Esophagus muscularis mucosa (tissue), 4 donors: ENCODE measurements at places on chromosomes 6 and 20. TPM values are rescaled to one million over a fixed set of nuclear protein-coding genes. Genes with fewer than 3 reads are reported as not detected.

DNA sequence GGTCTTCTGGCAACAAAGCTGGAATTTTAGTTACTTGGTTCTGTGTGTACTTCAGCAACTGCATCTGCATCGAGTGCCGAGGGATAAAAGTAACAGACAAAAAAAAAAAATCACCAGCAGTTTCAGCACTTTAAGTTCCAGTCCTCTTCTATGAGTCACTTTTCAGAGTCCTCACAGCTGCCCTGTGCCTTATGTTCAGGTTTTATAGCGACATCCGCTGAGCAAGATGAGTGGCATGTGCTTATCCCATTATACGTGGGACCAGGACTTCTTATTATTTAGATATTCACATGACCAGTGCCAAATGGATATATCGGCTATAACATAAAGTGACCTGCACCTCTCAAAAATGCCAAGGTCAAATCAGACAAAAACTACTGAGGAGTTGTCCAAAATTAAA lies 242.9 kb downstream of the FOXA2 start:
- no peak overlapping the region for H3K4me3 ChIP-seq
- no peak overlapping the region for H3K27ac ChIP-seq
- no peaks in the 10 kb centered on the region for H3K36me3 ChIP-seq

GRCh38 chr20:391041-391711 lies 10.6 kb downstream of the TRIB3 start:
- peaks cover 45% of the 10 kb centered on the region for H3K36me3 ChIP-seq
- no peak overlapping the region for H3K27ac ChIP-seq
- H3K4me1 ChIP-seq = no peaks in the 10 kb centered on the region

GRCh38 chr6:11808054-11808453 lies 29.5 kb upstream of the ADTRP start:
- H3K4me1 ChIP-seq = peaks cover 14% of the 10 kb centered on the region
- H3K4me3 ChIP-seq = no peak overlapping the region
- peak; percentile 66 for DNase-seq
- no peaks in the 10 kb centered on the region for H3K36me3 ChIP-seq
- no peak overlapping the region for H3K27ac ChIP-seq
- H3K27me3 ChIP-seq = no peaks in the 10 kb centered on the region

DNA sequence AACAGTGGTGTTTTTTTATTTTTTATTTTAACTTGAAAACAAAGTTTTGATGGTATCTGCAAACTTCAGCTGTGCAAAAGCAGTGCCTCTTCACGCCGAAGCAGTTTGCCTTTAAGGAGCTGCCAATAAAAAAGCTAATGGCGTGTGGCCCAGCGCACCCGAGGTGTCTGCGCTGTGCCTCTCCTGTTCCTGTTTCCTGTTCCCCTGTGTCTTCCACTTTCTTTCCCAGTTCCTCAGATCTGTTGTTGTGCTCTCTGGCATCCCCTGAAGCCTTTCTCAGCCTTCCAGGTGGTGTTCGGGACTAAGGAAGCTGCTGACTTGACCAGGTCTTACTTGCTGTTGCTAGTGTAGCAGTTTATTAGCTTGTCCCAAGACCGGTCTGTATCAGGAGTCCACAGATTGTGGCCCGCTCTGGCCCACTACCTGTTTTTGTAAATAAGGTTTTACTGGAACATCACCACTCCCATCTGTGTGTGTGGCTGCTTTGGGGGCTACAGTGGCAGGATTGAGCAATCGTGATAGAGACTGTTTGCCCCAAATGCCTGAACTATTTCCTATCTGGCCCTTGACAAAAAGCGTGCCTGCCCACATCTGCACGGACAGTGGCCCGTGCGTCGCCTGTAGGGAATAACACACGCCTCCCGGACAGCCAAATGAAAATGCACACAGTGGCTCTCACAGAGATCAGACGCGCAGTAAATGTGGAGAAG lies 178.3 kb downstream of the TMEM242 start:
- H3K27ac ChIP-seq = peak overlapping the region; percentile 22
- H3K36me3 ChIP-seq = peaks cover 13% of the 10 kb centered on the region
- H3K4me1 ChIP-seq = peaks cover 55% of the 10 kb centered on the region
- H3K27me3 ChIP-seq = no peaks in the 10 kb centered on the region

DNA sequence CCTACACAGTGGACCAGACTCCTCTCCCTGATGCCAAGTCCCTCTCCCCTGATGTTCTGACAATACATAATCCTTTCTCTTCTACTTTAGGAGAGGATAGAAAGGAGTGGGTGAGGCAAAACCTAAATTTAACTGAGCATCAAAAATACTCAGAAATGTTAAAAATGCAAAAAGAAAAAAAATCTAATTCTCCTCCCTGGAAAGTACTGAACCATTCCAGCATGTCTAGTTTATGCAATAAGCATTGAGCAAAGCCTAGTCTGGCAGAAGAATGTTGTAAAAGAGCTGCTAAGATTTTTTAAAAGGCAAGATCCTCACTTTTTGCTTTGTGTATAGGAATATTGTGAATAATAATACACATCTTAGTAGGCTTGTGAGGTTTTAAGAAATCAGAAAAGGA lies 116.6 kb upstream of the STXBP5 start:
- no peak overlapping the region for H3K4me3 ChIP-seq
- H3K27me3 ChIP-seq = no peaks in the 10 kb centered on the region
- no peak overlapping the region for H3K27ac ChIP-seq

- no peaks in the 10 kb centered on the region for H3K36me3 ChIP-seq
- no peak overlapping the region for H3K27ac ChIP-seq
- peaks cover 4% of the 10 kb centered on the region for H3K4me1 ChIP-seq
Observed at GRCh38 chr6:20708367-20709124, 174.3 kb downstream of the CDKAL1 start.

DNA sequence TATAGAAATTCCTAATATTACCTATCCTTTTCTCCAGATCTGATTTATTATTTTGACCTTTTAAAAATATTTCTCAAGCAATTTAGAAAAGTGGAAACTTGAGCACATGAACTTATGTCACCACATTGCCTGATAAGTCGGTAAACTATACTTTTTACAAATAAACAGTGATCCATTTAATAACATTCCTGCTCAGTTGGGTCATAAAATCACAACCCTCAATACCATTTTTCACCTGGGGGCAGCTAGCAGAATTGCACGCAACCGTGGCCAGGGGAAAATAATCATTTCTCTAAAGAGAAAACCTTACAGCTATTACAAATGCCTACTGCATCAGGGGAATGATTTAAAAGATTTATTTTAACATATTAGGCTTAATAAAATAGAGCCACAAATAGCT lies 614.5 kb downstream of the PHF3 start:
- no peak for DNase-seq
- no peaks in the 10 kb centered on the region for H3K36me3 ChIP-seq
- no peak overlapping the region for H3K27ac ChIP-seq
- H3K4me1 ChIP-seq = no peaks in the 10 kb centered on the region
- no peak overlapping the region for H3K4me3 ChIP-seq

DNA sequence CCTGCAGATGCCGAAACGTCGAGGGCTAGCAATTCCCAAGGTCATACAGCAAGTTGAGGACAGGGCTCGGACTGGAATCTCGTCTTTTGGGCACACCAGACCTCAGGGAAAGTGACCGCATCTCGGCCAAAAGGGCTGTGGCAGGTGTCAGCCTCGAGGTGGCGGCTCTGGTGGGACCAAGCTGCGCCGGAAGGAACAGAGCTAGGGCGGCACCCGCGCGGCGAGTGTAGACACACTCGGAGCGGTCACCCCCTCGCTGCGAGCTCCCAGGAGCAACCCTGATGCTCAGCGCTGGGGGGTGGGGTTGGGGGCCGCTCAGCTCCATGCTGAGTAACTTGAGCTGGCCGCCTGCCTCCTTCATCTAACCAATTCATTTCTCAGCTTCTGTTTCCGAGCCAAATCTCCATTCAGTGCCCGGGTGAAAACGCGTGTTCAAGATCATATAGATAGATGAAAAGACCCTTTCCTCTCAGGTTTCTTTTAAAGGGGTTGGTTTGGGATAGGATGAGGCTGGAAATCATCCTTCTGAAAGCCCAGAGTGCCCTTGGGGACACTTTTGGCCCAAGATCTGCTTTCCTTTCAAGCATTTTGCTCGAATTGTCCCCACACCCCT lies 2.2 kb upstream of the TUBB2B start:
- H3K4me3 ChIP-seq = peak overlapping the region; percentile 67
- no peak for DNase-seq
- no peaks in the 10 kb centered on the region for H3K36me3 ChIP-seq
- no peak overlapping the region for H3K27ac ChIP-seq
- H3K4me1 ChIP-seq = peaks cover 62% of the 10 kb centered on the region

The TGM3 gene
- not detected for total RNA-seq

The NKX2-4 gene
- total RNA-seq = not detected

The ZCCHC3 gene
- total RNA-seq = 19.7 TPM

The MAFB gene
- total RNA-seq = 77.5 TPM

The RSPH9 gene
- not detected for total RNA-seq
